ENCODE measurements at places on chromosomes 16 and 17. TPM values are rescaled to one million over a fixed set of nuclear protein-coding genes. Genes with fewer than 3 reads are reported as not detected.

CYB5D1 gene
- total RNA-seq, result 8.5 TPM

TBC1D3B gene
- 0.63 TPM for total RNA-seq

CFAP52 gene
- total RNA-seq, result not detected

TBC1D3H gene
- total RNA-seq, result not detected

OSBPL7 gene
- 21.9 TPM for total RNA-seq

Data from Karpas-422 (cell line).